ENCODE measurements at places on chromosomes 11 and 22.
A peak's percentile ranks its signal among the peaks of the same experiment; 100 is the strongest.

GRCh38 chr22:43185860-43186261, 1.1 kb downstream of the TTLL12 start:
- peak; percentile 21 for DNase-seq

- DNase-seq: no peak
Measured at GRCh38 chr11:114847306-114847975, 169.1 kb downstream of the NXPE2 start.

GRCh38 chr11:60241786-60242185, 1.2 kb downstream of the MS4A4E start:
- DNase-seq: no peak

GRCh38 chr11:16395601-16396000, 39.3 kb upstream of the SOX6 start:
- DNase-seq: no peak

GRCh38 chr11:126277780-126278179, 5.1 kb upstream of the TIRAP start:
- DNase-seq: no peak

GRCh38 chr22:28112548-28113043, 193.5 kb upstream of the PITPNB start:
- DNase-seq: peak; percentile 42

- DNase-seq: no peak
Measured at GRCh38 chr11:57239348-57239747, 2.3 kb upstream of the APLNR start.

- DNase-seq: no peak
Measured at GRCh38 chr22:40951795-40952605, 822 bp downstream of the RBX1 start.

- DNase-seq: no peak
Measured at GRCh38 chr11:73866586-73866996, 10.1 kb downstream of the COA4 start.

GRCh38 chr11:456533-456932, 6.5 kb downstream of the PTDSS2 start:
- no peak for DNase-seq

- no peak for DNase-seq
Measured at GRCh38 chr11:76265771-76266241, 59.5 kb upstream of the WNT11 start.

DNA sequence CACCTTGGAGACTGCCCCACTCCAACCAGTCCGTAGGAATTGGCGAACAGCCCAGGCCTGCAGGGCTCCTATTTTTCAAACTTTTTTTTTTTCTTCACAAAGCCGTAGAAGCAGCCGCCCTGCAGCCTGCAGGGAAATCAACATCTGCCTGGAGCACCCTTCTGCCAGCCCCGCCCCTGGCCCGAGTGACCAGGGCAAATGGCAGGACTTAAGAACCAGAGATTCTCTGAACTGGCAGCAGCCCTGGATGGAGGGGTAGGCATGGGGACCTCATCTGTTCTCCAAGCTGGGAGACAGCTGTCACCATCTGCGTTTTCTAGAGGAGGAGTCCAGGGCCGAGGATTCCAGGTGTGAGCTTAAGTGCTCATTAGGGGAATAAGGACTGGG, 5.6 kb downstream of the SCN2B start:
- DNase-seq: no peak

DNA sequence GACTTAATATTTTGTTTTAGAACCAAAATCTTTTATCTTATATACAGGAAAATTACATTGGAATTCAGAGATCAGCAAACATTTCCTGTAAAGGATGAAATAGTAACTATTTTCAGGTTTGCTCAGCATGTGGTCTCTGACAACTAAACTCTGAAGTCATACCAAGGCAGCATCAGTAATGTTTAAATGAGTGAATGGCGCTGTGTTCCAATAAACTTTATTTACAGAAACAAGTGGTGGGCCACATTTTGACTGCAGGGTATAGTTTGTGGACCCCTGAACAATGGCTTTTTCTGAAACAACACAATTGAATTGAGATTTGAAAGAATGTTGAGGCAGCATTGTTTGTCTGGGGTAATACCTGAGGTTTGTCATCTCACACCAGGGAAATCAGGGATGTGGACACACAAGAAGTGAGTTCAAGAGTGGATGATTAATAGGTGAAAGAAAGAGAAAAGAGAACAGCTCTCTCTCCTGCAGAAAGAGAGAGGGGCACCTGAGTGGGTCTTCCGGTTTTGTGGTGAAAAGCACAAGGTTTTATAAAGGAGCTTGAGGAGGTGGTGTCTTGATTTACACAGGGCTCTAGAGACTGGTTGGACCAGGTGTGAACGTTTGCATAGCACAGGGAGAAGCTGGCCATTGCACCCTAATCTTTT, 113.5 kb upstream of the VPREB1 start:
- DNase-seq: no peak

- DNase-seq: no peak
Measured at GRCh38 chr11:60739114-60739513, 14.6 kb downstream of the MS4A18 start.

GRCh38 chr11:131819865-131820264, 449.4 kb downstream of the NTM start:
- DNase-seq: no peak

GRCh38 chr11:73478737-73479347, 102.6 kb downstream of the RELT start:
- DNase-seq: peak; percentile 44

DNA sequence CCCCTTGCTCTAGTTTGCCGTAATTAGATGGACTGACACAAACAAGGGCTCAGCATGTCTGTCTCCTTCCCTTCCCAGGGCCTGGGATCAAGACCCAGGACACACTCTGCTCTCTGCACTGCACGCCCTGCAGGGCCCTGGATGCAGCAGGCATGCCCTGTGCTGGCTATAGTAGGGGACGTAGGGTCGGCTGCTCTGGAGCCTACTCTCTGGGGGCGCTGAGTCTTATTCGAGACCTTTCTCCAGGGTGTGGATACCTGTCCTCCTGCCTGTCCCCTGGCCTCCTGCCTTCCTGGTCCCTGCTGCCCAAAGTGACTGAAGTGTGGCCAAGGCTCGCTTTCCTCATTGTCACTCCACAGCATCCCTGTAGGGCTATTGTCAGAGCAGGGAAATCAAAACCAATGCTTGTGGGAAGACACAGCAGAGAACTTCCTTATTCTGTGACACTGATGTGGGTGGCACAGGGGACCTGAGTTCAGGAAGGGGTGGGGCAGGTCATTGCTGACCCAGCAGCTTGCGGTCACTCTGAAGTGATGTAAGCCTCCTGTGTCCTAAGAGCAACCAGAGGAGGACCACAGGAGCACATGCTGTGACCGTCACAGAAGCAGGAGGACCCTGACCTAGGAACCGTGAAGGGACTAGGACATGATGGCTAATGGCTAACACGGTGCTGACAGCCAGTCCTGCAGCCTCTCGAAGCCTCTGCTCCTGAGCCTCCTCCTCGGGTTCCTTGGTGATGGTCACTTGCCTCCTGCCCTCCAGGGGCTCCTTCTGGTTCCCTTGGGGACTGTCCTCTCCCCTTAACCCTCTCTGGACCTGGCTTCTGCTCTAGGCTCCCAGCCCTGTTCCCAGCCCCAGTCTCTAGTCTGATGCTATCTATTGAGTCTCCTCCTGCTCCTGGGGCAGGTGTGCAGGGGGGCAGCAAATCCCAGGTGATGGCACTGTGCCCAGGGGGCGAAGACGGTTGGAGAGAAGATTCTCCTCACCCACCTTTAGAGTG, 10.3 kb downstream of the APOBEC3A start:
- peak; percentile 71 for DNase-seq
